ENCODE measurements at places on chromosomes 6 and 20. TPM values are rescaled to one million over a fixed set of nuclear protein-coding genes. Genes with fewer than 3 reads are reported as not detected.

GSTA2 gene
- 0.14 TPM for total RNA-seq

SLC22A2 gene
- total RNA-seq: 0.44 TPM

ZNF334 gene
- 18.7 TPM for total RNA-seq

TSPYL4 gene
- total RNA-seq: 15.3 TPM

HLA-A gene
- 135 TPM for total RNA-seq

TNFAIP3 gene
- total RNA-seq: 4.2 TPM

TINAG gene
- total RNA-seq: not detected

C20orf144 gene
- 0.21 TPM for total RNA-seq

TSHZ2 gene
- total RNA-seq: 0.23 TPM

ARFGAP1 gene
- total RNA-seq: 115 TPM

KCNK15 gene
- 0.37 TPM for total RNA-seq

PLCB4 gene
- total RNA-seq: 11.9 TPM

DNA sequence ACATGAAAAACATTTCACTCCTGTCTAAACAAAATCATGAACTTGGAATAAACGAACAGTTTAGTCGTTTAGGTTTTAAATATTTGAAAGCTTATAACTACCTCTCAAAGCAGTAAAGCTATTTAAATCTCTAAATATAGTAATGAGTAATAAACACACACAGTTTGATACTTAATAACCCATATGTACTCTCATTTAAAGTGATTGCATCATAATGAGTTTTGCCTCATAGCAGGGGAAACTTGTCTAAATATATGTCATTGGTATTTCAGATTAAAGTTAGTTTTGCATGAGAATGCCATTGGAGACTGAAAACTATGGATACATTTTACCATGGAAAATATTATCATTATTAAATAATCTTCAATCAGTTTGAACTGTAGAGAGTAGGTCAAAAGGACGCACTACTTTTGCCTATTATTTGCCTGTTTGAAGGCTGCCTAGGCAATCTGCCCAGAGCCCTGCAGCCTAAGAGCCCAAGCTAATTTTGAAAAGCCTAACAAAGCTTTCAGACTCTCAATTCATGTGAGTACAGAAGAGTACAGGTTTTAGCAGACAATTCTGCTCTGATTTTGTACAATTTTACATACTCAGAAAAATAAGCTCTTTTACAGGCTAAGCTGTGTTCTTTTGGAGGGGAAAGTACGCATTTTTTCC lies 632.8 kb downstream of the HACE1 start:
- H3K4me1 ChIP-seq: no peaks in the 10 kb centered on the region
- no peaks in the 10 kb centered on the region for H3K27me3 ChIP-seq
- DNase-seq: no peak
- 0 out of 2 replicates have a peak, but pooled peaks cover 2% of the 10 kb centered on the region for H3K36me3 ChIP-seq

GRCh38 chr6:155419161-155419560 lies 36.5 kb downstream of the NOX3 start:
- no peak overlapping the region for H3K27ac ChIP-seq
- no peaks in the 10 kb centered on the region for H3K36me3 ChIP-seq
- no peak for DNase-seq
- H3K27me3 ChIP-seq: no peaks in the 10 kb centered on the region
- H3K4me1 ChIP-seq: peaks cover 28% of the 10 kb centered on the region

DNA sequence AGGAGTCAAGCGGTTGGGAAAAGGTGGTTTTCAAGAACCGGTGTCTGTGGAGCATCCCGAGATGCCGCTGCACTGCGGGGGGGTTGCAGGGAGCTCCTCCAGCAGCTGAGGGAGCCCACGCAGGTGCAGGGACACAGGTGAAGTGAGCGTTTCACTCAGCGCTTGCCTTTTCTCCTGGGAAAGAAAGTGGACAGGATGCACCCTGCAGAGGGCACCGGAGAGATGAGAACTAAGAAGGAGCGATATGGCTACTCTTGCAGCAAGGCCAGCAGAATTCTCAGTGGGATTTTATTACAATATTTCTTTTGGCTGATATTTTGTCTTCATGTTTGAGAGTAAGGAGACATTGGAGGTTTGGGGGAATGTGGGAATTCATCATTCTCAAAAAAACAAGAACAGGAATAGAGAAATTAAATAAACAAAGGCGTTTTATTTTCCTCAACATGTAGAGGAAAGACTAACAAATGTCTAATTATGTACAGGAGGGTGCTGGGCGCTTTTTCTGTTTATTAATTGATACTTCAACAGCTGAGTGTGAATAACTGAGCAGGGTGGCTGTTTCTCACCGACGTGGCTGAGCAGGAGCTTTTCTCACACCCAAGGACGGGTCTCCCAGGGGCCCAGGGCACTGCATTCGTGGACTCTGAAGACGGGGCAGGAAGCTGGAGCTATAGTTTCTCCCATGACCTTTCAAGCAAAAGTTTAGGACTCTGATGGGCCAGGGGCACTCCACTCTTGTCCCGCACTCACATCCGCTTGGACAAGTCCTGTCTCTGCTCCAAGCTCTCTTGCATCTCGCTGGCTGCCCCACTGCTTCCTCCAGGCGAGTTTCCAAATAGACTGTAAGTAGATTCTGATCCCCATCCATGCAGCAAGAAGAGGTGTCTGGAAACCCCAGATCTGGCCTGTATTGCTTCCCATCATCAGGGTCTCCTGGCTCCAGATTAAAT lies 176.1 kb downstream of the SMOC2 start:
- no peak for DNase-seq
- H3K36me3 ChIP-seq: peaks cover 9% of the 10 kb centered on the region
- no peak overlapping the region for H3K27ac ChIP-seq

GRCh38 chr20:5222919-5223634 lies 93.7 kb downstream of the PROKR2 start:
- H3K27ac ChIP-seq: no peak overlapping the region
- H3K36me3 ChIP-seq: no peaks in the 10 kb centered on the region
- H3K4me1 ChIP-seq: peaks cover 3% of the 10 kb centered on the region
- DNase-seq: peak; percentile 69
- no peaks in the 10 kb centered on the region for H3K27me3 ChIP-seq

DNA sequence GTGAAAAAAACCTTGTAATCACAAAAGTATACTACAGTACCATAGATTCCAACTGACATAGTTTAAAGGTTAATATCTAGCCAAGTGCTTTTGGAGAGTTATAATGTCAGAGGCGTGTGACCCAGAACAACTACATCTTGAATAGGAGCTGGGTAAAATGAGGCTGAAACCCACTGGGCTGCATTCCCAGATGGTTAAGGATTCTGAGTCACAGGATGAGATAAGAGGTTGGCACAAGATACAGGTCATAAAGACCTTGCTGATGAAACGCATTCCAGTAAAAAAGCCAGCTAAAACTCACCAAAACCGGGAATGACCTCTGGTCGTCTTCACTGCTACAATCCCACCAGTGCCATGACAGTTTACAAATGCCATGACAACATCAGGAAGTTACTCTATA lies 22.4 kb upstream of the KIAA0408 start:
- no peak for DNase-seq
- no peak overlapping the region for H3K4me3 ChIP-seq
- no peaks in the 10 kb centered on the region for H3K27me3 ChIP-seq
- peaks cover 63% of the 10 kb centered on the region for H3K4me1 ChIP-seq
- H3K36me3 ChIP-seq: peaks cover 36% of the 10 kb centered on the region

GRCh38 chr6:20835315-20836010 lies 301.2 kb downstream of the CDKAL1 start:
- H3K27ac ChIP-seq: peak overlapping the region; percentile 58
- no peak for DNase-seq
- H3K4me1 ChIP-seq: peaks cover 24% of the 10 kb centered on the region
- H3K36me3 ChIP-seq: no peaks in the 10 kb centered on the region

DNA sequence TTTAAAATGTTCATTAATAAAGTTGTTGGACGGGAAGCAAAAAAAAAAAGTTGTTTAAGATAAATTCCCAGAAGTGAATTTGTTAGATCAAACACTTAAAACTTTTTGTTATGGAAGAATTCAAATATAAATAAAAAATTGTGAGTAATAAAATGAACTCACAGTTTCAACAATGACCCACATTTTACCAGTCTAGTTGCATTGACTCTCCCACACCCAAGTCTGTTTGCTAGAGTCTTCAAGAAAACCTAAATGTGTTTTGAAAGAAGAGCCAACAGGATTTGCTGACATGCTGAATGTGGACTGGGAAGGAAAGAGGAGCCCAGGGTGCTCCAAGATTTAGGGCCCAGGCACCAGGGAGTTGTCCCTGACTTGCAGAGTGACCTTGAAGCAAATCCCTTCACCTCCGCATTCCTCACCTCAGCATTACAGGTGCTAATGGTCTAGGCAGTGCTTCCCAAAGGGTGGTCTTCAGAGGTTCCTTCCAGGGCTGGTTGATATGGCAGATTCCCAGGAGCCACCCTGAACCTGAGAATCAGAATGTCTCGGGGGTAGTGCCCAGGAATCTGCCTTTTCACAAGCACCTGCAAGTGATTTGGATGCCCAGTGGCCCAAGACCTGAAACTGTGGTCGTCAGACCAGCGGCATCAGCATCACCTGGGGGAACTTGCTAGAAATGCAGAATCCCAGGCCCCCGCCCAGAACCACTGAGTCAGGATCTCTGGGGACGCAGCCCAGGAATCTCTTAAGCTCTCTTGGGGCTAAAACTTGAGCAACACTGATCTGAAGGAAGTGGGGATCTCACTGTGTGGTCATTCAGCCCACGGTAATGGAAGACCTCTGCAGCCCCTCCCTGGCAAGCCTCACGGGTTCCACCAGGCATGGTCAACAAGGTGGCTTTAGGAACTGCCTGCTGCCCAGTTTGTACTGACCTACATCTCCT lies 31.1 kb downstream of the POFUT1 start:
- H3K4me1 ChIP-seq: peaks cover 15% of the 10 kb centered on the region
- no peaks in the 10 kb centered on the region for H3K27me3 ChIP-seq
- H3K36me3 ChIP-seq: peaks cover 13% of the 10 kb centered on the region
- no peak overlapping the region for H3K27ac ChIP-seq

- H3K4me3 ChIP-seq: no peak overlapping the region
- no peaks in the 10 kb centered on the region for H3K4me1 ChIP-seq
- no peak overlapping the region for H3K27ac ChIP-seq
- DNase-seq: no peak
These were observed 59.0 kb upstream of the TFB1M start for GRCh38 chr6:155373276-155373675.

DNA sequence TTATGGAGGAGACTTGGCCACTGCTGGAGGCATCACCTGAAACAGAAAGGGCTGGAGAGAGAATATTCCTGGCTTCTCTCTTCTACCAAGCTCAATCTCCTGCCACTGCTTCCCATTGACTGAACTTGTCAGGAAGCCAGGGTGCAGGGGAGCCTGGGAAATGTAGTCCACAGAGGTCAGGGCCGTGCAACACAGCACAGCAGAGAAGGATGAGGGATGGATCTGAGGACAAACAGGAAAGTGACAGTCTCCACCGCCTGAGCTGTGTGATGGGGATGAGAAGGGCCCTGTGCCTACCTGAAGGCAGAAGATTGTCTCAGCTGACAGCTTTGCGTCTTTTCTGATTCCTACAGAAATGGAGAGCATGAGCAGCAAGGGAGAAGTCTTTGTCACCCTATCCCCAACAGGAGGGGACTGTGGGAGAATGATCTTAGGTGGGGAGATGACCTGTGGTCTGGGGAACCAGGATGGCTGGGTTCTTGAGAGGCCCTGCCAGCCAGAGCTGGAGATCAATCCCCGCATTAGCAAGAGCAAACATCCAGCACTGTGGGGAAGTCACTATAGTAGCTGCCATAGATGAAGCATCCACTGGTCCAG lies 114.2 kb downstream of the SNX5 start:
- H3K4me1 ChIP-seq: peaks cover 20% of the 10 kb centered on the region
- no peaks in the 10 kb centered on the region for H3K27me3 ChIP-seq
- peak overlapping the region; percentile 7 for H3K27ac ChIP-seq
- H3K4me3 ChIP-seq: no peak overlapping the region
- peak; percentile 68 for DNase-seq
- H3K36me3 ChIP-seq: peaks cover under 1% of the 10 kb centered on the region

- H3K27ac ChIP-seq: no peak overlapping the region
- no peak overlapping the region for H3K4me3 ChIP-seq
- DNase-seq: no peak
These were observed 18.5 kb downstream of the CUL9 start for GRCh38 chr6:43200541-43200940.

DNA sequence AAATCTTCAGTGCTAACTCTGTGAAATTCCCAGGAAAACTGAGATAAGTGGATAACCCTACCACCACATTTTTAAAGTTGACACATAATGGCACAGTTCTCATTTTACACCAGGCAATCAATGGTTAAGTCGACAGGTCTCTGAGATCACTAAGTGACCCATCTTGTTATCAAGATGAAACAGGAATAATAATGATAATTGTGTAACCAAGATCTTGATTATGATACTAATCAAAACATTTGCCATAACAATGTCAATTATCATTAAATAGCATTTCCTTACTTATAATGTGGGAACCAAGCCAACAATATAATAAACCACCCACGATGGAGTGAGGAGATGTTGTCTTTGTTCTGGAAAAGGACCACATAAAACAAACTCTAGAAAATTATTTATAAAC lies 541.6 kb downstream of the TFAP2B start:
- no peaks in the 10 kb centered on the region for H3K4me1 ChIP-seq
- DNase-seq: no peak
- no peaks in the 10 kb centered on the region for H3K36me3 ChIP-seq
- H3K27me3 ChIP-seq: no peaks in the 10 kb centered on the region

- no peaks in the 10 kb centered on the region for H3K4me1 ChIP-seq
- H3K36me3 ChIP-seq: peaks cover 5% of the 10 kb centered on the region
- no peak for DNase-seq
- H3K27ac ChIP-seq: no peak overlapping the region
- no peak overlapping the region for H3K4me3 ChIP-seq
- H3K27me3 ChIP-seq: no peaks in the 10 kb centered on the region
These were observed 104.4 kb downstream of the RALGAPA2 start for GRCh38 chr20:20608041-20608440.

GRCh38 chr6:154111025-154111424 lies 72.0 kb downstream of the OPRM1 start:
- peaks cover 4% of the 10 kb centered on the region for H3K36me3 ChIP-seq
- H3K4me1 ChIP-seq: no peaks in the 10 kb centered on the region
- no peak overlapping the region for H3K27ac ChIP-seq
- H3K4me3 ChIP-seq: no peak overlapping the region
- no peak for DNase-seq

DNA sequence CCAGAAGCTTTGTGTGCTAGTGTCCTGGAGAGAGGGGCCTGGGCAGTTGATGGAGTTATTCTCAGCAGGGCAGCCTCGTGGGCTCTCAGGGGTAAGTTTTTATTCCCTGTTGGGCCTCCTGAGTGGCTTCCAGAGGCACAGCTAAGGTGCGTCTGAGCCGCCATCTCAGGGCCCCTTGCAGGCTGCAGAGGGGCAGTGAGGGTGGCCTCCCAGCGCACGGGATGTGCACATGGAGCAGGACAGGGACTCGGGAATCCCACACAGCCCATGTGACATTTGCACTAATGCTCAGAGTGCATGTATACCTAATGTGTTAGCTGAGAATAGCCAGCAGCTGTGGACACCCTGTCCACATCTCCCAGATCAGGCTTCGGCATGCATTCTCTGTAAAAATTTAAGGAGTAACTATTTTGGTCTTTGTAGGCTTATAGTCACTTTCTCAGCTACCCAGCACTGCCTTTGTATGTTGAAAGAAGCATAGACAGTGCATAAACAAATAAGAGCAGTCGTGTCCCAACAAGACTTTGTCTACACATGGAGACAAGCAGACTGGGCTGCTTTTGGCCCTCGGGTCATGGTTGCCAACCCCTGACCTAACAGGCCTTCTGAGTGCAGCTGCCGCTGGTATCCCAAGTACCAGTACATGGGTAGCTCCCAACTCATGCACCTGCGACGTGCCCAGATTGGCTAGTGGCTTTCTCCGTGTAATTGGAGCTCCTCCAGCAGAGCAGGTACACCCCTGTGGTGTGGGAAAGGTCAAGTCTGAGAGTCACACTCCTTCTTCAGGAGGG lies 18.6 kb upstream of the CST9L start:
- H3K4me1 ChIP-seq: peaks cover 25% of the 10 kb centered on the region
- H3K27me3 ChIP-seq: peaks cover 35% of the 10 kb centered on the region
- no peak for DNase-seq
- H3K27ac ChIP-seq: no peak overlapping the region
